NCI-H69 (cell line): ENCODE measurements at places on chromosomes 6 and 20.

DNA sequence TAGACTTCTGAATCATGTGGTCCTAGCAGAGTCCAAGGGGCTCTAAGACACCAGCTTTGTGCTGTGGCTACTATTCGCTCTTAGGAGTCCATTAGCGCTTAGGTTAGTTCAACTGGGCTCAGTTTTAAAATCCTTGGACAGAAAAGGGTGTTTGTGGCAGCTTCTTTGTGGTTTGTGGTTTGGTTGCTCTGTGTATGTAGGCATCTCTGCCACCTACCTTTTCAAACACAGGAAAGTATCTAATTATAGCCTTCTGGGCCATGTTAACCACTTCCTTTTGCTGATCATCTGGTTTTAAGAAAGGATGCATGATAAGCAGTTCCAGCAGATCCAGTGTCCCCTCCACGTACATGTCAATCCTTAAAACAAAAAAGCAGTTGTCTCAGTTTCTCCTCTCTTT lies 10.8 kb downstream of the GSTA4 start:
- DNase-seq = no peak

DNA sequence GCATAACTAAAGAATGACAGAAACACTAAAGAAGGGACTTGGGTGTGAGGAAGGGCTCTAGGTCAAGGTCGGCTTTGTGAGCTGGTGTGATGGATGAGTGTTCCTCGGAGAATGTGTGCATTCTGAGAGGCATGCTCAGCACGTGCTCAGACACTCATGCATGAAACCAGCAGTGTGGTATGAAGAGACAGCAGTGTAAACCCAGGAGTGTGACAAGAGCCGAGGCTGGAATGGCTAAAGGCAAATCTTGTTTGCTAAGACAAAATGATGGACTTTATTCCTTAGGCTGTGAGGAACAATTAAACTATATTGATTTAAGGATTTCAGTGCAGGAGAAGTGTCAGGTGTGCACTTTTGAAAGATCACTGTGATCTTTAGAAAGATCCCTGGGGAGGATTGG lies 107.4 kb upstream of the MAP7 start:
- DNase-seq = peak; percentile 23

- DNase-seq = no peak
Observed at GRCh38 chr20:51312480-51312783, 230.1 kb downstream of the NFATC2 start.

DNA sequence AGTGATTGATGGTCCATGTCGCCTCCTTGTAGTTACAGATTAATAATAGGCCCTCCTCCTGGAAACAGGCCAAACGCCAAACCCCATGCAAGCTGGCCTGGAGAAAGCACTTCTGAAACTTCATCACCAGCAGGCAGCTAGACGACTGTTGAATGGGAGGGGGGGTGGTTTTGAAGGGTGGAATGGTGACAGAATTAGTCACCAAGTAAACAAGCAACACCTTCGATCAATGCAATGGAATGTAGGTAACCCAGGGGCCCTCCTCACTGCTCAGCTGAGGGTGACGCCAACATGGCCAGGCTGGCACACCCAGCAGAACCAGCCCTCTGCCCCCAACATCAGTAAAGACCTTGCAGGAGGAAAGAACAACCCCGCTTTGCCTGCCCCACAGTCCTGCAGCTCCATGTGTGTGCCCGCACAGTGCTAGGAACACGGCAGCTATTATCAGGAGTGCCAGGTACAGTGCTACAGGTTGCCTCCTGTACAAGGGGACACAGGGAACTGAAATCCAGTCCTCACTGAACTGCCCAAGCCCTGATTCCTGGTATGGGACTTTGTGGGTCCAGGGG lies 2.7 kb downstream of the BCAS1 start:
- DNase-seq = no peak

DNA sequence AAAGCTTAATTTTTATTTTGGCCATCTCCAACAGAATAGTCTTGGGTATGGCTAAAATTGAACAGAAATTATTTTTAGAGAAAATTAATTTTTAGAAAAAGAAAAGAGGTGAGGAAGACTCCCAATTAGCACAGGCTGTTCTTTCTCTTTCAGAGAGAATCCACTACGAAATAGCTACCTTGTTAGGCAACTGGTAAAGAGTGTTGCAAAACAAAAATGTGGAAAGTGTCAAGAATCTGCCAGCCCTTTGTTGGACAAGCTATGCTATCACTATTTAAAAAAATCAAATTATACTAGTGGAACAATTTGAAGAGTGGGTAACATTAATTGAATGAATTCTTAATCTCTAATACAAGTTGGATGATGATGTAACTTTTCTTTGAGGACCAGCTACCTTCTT lies 19.2 kb upstream of the ZSCAN9 start:
- no peak for DNase-seq

DNA sequence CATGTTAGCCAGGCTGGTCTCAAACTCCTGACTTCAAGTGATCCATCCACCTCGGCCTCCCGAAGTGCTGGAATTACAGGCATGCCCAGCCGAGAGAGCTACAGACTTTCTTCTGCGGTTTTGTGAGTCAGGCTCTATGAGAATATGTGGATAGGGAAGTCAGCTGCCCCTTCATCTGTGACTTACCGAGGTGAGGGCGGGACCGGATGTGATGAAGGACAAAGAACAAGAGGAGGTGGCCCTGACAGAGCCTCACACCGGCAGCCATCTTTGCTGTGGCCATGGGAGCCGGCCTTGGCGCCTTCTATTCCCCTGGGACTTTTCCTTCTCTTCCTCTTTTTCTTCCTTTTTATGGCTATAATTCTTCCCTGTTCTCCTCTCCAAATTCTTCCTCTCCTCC lies 67.0 kb downstream of the IYD start:
- DNase-seq = no peak

DNA sequence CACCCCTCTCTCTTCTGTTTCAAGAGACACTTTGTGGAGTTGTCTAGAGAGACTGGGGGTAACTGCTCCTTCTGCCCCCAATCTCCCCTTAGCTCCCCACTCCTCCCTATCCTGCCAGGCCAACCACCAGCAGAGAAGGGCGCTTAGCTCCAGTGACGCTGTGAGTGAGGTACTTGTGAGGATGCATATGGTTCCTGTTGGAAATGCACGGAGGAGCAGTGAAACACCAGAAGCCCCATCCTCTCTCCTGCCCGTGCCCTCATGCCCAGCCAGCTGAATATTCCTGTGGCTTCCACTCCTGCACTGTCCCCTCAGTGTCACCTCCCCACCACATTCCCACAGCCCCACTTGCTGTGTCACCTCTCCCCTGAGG lies 11.9 kb downstream of the NT5E start:
- DNase-seq = no peak

- DNase-seq = peak; percentile 93
Observed at GRCh38 chr6:41427642-41428335, 92.4 kb downstream of the NCR2 start.

- peak; percentile 40 for DNase-seq
Observed at GRCh38 chr20:50563133-50563944, 53.2 kb downstream of the PTPN1 start.

GRCh38 chr20:63568170-63568981 lies 5.7 kb downstream of the HELZ2 start:
- no peak for DNase-seq

DNA sequence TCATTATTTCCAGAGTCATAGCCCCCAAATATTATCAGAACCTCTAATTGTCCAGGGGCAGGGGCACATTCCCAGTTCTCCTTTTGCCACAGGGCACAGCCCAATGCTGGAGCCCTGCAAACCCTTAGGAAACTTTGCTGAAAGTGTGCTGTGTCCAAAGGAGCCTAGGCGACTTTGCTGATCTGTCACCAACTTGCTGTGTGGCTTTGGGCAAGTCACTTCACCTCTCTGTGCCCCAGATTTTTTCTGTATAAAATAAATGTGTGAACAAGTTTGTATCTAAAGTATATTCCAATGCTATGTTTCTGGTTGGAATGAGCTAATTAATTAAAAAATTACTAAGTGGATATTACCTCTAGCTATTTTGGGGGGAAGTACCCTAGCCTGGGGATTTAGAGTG lies 25.4 kb upstream of the BCAS1 start:
- DNase-seq = no peak

DNA sequence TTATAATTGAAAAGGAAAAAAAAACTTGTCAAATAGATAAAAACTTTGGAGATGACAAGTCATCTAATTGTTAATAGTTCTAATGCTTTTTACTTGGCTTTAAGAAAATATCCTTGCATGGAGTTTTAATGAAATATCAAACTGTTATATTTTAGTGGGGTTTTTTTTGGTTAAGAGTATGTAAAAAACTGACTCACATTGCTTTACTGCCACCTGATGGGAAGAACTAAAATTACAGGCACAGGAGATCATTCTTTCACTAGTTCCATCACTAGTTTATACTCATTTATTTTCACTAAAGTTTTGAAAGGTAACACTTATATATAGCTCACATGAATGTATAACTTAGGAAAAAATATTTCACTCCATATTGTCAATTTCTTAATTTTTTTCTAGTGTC lies 309.1 kb downstream of the LMBRD1 start:
- DNase-seq = no peak

DNA sequence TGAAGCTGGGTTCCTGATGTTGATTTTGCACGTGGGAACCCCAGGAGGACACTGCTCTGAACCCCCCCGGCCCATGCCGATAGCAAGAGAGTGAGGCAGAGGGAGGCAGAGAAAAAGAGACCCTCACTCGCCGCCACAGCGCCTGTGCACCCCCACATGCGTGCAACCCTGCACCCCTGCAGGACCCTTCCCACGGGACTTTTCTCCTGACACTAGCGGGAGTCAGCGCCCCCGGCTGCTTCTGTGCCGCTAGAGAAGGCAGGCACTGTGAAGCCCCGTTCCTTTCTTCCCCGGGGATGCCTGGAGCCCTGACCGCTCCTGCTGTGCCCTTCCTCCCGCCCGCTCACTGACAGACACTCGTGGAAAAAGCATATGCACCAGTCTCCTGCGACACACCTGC lies 67.4 kb downstream of the GMPR start:
- no peak for DNase-seq

DNA sequence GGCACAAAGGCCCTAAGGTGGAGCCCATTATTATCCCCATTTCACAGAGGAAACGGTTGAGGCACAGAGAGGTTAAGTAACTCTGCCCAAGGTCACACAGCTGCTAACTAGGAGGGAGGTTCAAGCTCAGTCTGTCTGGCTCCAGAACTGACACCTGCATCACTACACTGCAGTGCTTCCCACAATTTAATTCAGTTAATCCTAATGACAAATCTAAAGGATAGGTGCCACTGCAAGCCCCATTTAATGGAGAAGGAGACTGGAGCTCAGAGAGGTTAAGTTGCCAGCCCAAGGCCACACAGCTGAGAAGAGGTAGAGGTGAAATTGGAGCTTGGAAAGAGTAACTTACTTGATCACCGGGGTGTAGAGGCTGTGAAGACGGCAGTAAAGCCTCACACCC lies 148.8 kb downstream of the PREX1 start:
- no peak for DNase-seq

- no peak for DNase-seq
Observed at GRCh38 chr20:35833241-35833640, 61.4 kb downstream of the PHF20 start.

DNA sequence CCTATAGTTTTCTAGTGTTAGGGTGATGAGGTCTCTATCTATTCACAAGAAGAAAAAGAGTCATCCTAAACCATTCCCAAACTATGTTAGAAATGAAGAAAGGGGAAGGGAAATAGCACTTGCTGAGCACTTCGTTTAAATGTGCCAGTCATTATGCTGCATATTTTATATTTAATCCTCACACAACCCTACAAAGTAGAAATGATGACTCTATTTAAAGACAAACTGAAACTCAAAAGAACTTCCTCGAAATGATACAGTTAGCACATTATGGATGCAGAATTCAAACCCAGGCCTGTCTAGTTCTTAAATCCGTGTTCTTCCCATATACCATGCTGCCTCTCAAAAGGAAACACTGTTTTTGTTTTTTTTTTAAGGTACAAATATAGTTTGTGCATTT lies 174.6 kb downstream of the GMPR start:
- DNase-seq = no peak

DNA sequence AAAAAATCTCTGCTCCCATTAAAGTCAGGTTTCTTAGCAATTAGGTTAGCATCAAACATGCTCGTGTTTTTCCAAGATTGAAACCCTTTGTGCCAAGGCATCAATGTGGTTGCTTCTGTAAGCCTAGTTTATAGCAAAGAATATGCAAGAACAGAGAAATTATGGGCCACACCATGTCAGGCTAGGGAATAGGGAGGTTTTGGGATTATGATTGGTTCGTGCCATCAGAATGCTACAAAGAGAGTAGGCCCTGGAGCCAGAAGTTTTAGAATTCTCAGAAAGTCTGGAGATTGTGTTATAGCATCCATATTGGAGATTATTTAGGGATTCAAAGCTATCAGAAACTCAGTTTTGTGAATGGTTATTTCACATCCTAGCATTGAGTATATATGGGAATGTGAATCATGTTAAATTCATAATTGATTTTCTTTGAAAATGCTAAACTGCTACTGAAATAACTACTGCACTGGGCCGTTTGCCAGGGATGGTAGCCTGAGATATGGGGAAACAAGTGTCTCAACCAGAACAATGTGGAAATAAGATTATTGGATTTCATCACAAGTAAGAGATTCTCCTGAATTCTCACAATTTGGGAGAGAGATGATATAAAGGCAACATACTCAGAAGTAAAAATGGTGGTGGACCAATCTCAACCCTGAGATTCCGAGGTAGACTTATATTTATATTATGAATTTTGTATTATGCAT lies 45.3 kb downstream of the ZNF292 start:
- DNase-seq = no peak

DNA sequence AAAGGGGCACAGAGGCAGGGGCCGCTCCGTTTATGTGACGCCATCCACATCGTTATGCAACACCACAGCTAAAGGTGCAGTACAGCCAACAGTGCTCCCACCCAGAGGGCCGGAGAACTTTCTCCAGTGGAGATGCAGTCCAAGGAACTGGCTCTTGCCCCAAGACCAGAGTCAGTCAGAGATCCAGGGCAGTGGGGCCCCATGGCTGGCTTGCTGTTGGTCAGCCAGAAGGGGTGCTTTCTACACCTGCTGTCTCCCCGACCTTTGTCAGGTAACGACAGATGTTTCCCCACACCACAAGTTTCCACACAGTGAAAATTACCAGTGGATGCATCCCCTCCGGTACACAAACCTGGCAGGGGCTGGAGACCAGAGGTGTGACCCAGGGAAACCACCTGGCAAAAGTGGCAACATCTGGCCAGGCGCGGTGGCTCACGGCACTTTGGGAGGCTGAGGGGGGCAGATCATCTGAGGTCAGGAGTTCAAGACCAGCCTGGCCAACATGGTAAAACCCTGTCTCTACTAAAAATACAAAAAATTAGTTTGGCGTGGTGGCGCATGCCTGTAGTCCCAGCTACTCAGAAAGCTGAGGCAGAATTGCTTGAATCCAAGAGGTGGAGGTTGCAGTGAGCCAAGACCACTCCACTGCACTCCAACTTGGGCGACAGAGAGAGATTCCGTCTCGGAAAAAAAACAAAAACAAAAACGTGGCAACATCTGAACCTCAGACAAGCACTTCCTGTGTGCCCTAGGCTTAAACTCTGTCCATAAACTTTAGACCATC lies 34.9 kb downstream of the UBE2V1 start:
- DNase-seq = no peak

- DNase-seq = no peak
Observed at GRCh38 chr6:146767632-146768031, 168.9 kb downstream of the ADGB start.

- DNase-seq = no peak
Observed at GRCh38 chr6:76342611-76343160, 270.2 kb upstream of the IMPG1 start.
